ENCODE measurements at places on chromosomes 16 and 17.

- DNase-seq = no peak
Observed at GRCh38 chr16:25912321-25912720, 220.6 kb downstream of the HS3ST4 start.

DNA sequence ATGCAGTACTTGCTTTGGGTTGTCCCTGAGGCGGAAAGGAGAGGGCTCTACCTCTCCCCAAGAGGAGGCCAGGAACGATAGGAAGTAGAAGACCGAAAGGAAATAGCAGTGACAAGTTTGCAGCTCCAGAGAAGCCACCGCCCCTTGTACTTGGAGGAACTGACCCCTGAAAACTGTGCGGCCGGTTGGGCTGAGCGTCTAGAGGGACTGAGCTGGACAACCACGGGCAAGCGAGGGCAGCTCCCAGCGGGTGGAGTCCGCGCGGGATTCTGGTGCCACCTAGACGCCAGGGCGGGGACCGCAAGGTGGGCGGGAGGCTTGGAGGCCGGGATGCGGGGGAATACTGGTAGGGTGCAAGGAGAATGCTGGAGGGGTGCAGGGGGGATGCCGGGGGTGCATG lies 1.3 kb upstream of the SLC6A4 start:
- no peak for DNase-seq

DNA sequence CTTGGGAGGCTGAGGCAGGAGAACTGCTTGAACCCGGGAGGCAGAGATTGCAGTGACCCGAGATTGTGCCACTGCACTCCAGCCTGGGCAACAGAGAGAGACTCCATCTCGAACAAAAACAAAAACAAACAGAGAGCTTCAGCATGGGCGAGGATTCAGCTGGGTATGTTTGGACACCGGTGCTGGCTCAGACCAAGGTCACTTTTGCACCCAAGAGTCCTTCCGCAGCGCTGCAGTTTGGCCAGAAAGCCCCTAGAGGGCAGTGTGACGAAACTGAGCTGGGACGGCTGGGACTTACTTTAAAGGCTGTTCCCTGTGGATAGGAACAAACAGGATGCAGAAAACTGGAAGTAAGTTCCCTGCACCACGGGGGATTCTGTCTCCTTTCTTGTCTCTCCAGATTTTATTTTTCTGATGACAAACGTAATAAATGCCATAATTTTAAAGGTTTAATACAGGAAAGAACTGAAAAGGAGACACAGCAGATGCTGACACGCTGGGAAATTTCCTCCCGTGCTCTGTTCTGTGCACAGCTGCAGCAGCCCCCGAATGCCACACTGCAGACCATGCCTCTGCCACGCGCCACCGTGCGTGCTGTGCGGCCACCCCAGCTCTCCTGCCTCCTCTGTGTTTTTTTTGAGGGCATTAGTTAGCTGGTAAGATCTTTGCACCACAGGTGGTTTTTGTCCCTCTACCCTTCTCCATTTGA lies 25.2 kb upstream of the USP36 start:
- peak; percentile 47 for DNase-seq

DNA sequence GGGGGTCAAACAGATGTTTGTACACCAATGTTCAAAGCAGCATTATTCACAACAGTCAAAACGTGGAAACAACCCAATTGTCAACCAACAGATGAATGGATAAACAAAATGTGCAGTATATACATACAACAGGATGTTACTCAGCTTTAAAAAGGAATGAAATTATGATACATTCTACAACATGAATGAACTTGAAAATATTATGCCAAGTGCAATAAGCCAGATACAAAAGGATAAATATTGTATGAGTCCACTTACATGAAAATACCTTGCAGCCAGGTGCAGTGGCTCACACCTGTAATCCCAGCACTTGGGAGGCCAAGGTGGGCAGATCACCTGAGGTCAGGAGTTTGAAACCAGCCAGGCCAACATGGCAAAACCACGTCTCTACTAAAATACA lies 39.9 kb downstream of the UBE2G1 start:
- no peak for DNase-seq

GRCh38 chr16:6528217-6528616 lies 804.4 kb upstream of the RBFOX1 start:
- no peak for DNase-seq

- no peak for DNase-seq
Observed at GRCh38 chr16:49179714-49180330, 101.8 kb downstream of the CBLN1 start.

GRCh38 chr17:83154311-83155127 lies 75.1 kb downstream of the METRNL start:
- no peak for DNase-seq

DNA sequence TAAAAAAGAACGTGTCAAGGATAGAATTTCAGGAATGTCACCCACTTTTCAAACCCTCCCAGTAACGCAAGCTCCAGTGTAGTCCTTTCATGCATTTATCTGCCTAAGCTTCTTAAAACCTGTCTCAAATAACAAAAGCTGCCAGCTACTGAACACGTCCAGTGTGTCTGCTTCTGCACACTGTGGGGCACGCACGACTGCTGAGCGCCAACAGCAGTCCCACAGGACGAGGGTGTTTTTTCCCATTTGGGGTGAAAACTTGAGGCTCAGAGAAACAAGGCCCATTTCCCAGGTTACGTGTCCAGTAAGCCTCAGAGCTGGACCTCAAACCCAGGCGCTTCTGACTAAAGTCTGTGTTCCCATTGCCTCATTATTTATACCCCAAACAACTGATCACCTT lies 17.2 kb downstream of the NTAN1 start:
- DNase-seq = no peak

- DNase-seq = no peak
Observed at GRCh38 chr17:48690655-48691054, 31.7 kb downstream of the PRAC1 start.

DNA sequence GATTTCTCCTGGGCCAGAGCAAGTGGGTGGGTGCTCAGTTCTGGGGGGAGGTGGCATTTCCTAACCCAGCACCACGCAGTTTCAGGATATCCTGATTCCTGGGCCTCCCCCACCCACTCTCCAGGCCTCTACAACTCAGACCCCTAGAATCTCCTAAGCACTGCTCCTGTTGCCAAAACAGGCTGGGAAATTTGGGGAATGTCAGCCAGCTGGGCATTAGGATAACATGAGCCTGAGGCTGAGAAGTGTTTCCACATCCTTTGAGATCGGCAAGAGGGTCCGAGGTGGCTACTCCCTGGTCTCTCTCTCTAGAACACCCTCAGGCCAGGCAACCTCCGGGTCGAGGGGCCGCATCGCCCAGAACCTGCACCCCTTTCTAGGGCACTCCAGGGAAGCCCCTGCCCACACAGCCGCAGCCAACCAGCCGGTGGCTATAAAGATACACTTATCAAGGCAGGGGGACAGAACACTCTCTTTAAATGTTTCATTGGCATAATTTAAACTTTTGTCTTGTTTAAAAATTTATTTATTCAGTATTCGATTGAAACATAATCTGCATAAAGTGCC lies 23.6 kb downstream of the TBC1D16 start:
- no peak for DNase-seq

DNA sequence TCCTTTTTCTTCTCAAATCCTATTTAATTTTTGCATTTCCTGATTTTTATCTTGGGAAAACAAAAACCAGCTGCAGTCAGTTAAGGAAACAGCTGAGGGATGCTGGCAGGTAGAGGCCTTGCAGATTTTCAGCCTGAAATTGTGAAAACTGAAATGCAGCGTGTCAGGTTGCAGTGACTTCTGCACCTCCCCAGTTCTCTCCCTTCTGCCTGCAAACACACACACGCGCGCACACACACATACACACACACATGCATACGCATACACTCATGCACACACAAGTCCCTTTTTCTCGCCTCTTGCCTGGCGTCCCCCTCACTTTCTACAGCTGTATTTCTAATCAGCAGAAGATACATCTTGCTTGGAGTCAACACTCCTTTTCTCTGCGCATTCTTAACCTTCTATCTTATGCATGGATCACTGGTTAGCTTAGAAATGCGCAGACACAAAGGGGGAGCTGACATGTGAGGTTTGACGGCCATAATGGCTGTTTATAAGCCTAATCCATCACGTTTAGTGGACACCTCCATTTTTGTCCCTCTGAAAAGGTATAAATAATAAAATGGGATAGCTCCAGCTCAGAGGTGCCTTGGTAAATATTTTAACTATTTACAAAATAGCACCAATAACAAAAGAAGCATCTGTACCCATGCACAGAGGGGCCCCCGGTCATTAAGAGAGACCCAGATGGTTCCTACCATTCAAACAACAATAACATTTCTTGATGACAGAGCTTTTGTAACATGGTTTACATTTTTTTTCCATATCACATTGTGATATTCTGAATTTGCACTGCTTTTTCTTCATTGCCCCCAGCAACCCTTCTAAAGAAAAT lies 392.1 kb upstream of the SALL1 start:
- DNase-seq = no peak

- DNase-seq = no peak
Observed at GRCh38 chr16:11076259-11077018, 132.1 kb downstream of the CLEC16A start.

DNA sequence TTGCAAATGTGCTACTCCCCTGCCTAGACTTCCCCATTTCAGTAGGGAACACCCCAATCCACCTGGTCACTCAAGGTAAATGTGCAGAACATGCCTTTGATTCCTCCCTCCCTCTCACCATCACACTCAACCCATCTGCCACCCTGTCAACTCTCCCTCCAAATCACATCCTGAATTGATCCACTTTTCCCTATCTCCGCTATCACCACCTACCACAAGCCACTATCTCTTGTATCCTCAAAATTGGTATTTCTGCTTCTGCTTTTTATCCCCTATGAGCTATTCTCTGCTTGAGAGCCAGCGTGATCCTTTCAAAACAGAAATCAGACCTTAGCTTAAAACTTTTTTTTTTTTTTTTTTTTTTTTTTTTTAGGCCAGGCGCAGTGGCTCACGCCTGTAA lies 5.4 kb upstream of the NOL11 start:
- DNase-seq = no peak

Data from immature natural killer cell (primary cell).